ENCODE measurements at places on chromosomes 4 and X. TPM values are rescaled to one million over a fixed set of nuclear protein-coding genes. Genes with fewer than 3 reads are reported as not detected.

IBSP gene
- not detected for total RNA-seq

HAND2 gene
- 63.2 TPM for total RNA-seq

CSAG1 gene
- total RNA-seq = not detected

PRDM8 gene
- total RNA-seq = 2.0 TPM

KLHL34 gene
- total RNA-seq = 1.6 TPM

PNMA6F gene
- not detected for total RNA-seq

GAGE2A gene
- not detected for total RNA-seq

LIN54 gene
- 6.8 TPM for total RNA-seq

SSX4B gene
- total RNA-seq = not detected

MAPK10 gene
- 9.8 TPM for total RNA-seq

ADH7 gene
- total RNA-seq = not detected

CTBP1 gene
- total RNA-seq = 128 TPM

RAB40AL gene
- total RNA-seq = 0.35 TPM

YIPF7 gene
- total RNA-seq = 2.0 TPM

UGT2B11 gene
- not detected for total RNA-seq

ART3 gene
- total RNA-seq = 41.2 TPM

TEX13B gene
- not detected for total RNA-seq

SPINK2 gene
- 3.2 TPM for total RNA-seq

MGAT4D gene
- total RNA-seq = not detected

ZC4H2 gene
- 10.1 TPM for total RNA-seq

DGAT2L6 gene
- total RNA-seq = not detected

HS6ST2 gene
- 0.26 TPM for total RNA-seq

XK gene
- total RNA-seq = 4.4 TPM

DDX3X gene
- 137 TPM for total RNA-seq

EDNRA gene
- 29.2 TPM for total RNA-seq

TMPRSS11A gene
- total RNA-seq = not detected

EVC2 gene
- 2.8 TPM for total RNA-seq

ABCB7 gene
- total RNA-seq = 24.8 TPM

CT45A10 gene
- total RNA-seq = not detected

SH2D1A gene
- 0.47 TPM for total RNA-seq

FAM236C gene
- not detected for total RNA-seq

GLUD2 gene
- 1.9 TPM for total RNA-seq

UGT2B15 gene
- total RNA-seq = not detected

PUDP gene
- 21.2 TPM for total RNA-seq

YY2 gene
- 0.79 TPM for total RNA-seq

TMEM164 gene
- total RNA-seq = 31.8 TPM

All from left cardiac atrium (tissue), 4 donors.